Transverse colon (tissue), 4 donors: ENCODE measurements at places on chromosomes 7 and 10. TPM values are rescaled to one million over a fixed set of nuclear protein-coding genes. Genes with fewer than 3 reads are reported as not detected.

TACC2 gene
- 178 TPM for total RNA-seq

ANXA8 gene
- not detected for total RNA-seq

BMPER gene
- total RNA-seq: 2.5 TPM

PLA2G12B gene
- 8.9 TPM for total RNA-seq

ACHE gene
- total RNA-seq: 11.7 TPM

AIFM2 gene
- total RNA-seq: 3.8 TPM

EN2 gene
- total RNA-seq: not detected

ELOVL3 gene
- not detected for total RNA-seq

TMEM213 gene
- not detected for total RNA-seq

CTNNA3 gene
- total RNA-seq: 0.75 TPM

ITIH5 gene
- 19.5 TPM for total RNA-seq

KIF11 gene
- 0.37 TPM for total RNA-seq

TACR2 gene
- total RNA-seq: 132 TPM

SPDYE6 gene
- not detected for total RNA-seq

CDCA7L gene
- total RNA-seq: 10.1 TPM

KNDC1 gene
- 0.14 TPM for total RNA-seq

GJD4 gene
- total RNA-seq: not detected

RBP3 gene
- not detected for total RNA-seq

NAT16 gene
- not detected for total RNA-seq

C10orf71 gene
- not detected for total RNA-seq

IQUB gene
- 0.14 TPM for total RNA-seq

VWA2 gene
- total RNA-seq: 3.3 TPM

DHX32 gene
- total RNA-seq: 24.1 TPM

AMPH gene
- total RNA-seq: 2.2 TPM
